ENCODE measurements at places on chromosomes 7 and 10.

GRCh38 chr7:90678986-90679385 is 82.9 kb downstream of the CDK14 start:
- no peak for DNase-seq

DNA sequence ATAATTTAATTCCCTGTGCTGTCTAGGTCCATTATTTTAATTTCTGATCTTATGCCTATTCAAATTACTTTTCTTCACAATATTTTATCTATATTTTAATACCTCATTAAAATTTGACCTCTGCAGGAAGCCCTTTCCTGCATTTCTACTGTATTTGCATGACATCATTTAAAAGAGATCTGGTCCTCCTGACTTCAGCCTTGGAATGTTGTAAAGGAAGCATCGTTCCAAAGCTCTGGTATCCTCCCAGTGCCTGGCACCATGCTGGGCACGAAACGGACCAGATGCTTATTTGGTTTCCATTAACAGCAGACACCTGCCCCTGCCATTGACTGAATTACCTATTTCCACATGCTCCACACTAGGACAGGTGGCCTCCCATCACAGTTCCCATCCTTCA is 247.5 kb downstream of the KLF6 start:
- no peak for DNase-seq

- DNase-seq: no peak
Observed at GRCh38 chr7:104931181-104931781, 82.7 kb upstream of the KMT2E start.

DNA sequence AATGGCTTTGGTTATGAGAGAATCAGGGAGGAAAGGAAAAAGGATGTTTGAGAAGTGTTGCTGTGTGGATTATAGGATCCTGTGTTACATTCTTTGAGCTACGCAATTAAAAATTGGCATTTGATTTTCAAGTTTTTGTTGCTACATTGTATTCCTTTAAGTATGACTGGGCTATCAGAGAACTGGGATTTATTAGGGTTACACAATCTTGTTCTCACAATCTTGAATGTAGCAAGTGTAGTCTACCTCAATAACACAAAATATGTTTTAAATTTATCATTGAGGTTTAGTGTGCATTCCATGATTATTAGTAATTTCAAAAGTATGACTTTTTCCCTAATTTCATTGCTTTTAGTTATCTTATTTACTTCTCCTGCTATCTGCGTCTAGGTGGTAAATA is 113.9 kb downstream of the CACNB2 start:
- no peak for DNase-seq

- DNase-seq: no peak
Observed at GRCh38 chr7:22430457-22430856, 69.5 kb downstream of the STEAP1B start.

GRCh38 chr7:5036446-5036845 is 9.2 kb upstream of the RBAK start:
- no peak for DNase-seq

DNA sequence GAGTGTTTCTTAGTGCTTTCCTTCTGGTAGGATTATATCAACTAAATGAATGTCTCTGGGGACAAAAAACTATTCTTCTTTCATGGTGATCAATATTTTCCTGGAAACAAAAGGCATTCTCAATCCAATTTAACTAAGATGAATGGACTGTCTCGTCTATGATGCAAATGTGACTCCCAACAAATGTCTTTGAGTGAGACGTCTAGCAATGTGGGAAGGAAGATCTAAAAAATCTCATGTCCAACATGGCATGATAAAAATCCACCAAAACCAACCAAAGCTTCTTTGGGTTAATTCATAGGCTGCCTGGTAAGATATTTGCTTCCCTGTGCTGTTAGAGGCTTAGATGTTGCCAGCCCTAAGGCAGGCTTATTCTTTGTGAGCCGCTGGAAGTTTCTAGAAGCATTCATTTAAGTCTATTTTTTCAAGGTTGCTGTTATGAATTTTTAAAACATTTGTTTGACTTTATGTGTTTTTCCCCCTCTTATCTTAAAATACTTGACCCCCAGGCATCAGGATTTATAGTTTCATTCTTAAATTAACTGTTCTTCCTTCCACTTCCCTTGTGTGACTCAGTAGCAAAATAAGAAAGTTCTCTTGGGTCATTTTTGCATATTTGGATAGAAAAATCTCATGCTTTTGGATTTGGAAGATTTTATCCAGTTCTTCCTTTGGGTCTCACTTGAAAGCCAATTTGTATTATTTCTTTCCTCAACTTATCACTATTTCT is 156.3 kb downstream of the NRP1 start:
- DNase-seq: no peak

DNA sequence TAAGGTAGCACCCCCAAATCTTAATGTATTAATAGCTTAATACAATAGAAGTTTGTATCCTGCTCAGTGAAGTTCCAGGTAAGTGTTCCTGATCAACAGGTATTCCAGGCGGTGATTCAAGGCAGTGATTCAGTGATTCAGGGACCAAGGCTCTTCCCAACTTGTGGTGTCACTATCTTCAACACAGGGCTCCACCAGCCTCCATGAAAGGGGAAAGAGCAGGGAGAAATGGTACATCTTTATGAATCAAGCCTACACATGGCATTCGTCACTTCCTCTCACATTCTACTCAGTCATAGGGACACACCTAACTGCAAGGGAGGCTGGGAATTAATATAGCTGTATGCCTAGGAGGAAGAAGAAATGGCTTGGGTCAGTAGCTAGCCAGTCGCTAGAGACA is 5.1 kb downstream of the GOLGA7B start:
- no peak for DNase-seq

- DNase-seq: no peak
Observed at GRCh38 chr7:98234429-98235147, 17.4 kb downstream of the TECPR1 start.

GRCh38 chr10:127550861-127551260 is 1.8 kb downstream of the NPS start:
- DNase-seq: peak; percentile 28

DNA sequence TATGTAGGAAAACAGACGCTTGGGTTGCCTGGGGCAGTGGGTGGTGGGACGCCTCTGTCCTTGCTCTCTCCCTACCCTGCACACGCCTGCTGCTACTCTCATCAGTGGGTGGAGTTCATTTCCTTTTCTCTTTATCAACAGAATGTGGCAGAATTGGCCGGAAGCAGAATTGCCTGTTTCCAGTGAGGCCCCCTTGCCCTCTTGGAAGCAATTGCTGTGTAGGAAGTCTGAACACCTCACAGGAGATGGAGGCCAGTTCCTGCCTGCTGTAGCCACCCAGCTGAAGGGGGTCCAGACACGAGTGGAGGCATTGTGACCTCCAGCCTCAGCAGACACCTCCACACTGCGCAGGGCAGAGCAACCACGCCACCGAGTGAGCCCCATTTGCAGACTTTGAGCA is 331.6 kb upstream of the ZNF32 start:
- DNase-seq: no peak

DNA sequence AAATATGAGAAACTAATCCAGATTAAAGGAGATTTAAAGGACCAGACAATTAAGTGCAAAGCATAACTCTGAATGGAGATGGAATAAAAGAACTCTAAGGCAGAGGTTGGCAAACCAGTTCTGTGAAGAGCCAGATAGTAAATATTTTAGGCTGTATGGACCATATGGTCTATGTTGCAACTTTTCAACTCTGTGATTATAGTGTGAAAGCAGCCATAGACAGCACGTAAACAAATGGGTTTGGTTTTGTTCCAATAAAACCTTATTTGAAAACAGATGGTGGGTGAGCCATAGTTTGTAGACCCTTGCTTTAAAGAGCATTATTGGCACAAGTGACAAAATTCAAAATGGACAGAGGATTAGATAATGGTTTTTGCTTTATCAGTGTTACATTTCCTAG is 884.1 kb downstream of the CCSER2 start:
- DNase-seq: no peak

Measured in brain (organoid and tissue), 16 donors.